ENCODE measurements at places on chromosomes 16 and 17.

GRCh38 chr16:78822509-78822908 lies 723.1 kb downstream of the WWOX start:
- DNase-seq = no peak

- DNase-seq = no peak
Observed at GRCh38 chr17:68461122-68461539, 3.8 kb upstream of the WIPI1 start.

- DNase-seq = no peak
Observed at GRCh38 chr17:20033415-20033814, 24.3 kb downstream of the SPECC1 start.

DNA sequence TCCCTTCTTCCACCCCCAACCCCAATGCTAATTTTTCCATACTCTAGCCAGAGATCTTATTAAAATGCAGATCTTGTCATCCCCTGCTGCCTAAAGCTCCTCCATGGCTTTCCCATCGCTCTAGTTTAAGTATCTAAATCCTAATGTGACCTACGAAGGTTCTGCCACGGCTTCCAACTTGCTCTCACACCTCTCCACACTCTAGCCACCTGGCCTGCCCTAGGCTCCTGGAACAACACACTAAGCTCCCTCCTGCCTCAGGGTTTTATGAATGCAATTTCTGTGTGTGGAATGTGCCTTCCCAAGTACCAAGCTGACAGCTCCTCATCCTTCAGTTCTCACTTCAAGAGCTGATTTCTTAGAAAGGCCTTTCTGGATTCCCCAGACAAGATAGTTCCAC lies 16.6 kb downstream of the NXPH3 start:
- DNase-seq = no peak

GRCh38 chr17:13194887-13195286 lies 177.1 kb upstream of the ELAC2 start:
- no peak for DNase-seq

DNA sequence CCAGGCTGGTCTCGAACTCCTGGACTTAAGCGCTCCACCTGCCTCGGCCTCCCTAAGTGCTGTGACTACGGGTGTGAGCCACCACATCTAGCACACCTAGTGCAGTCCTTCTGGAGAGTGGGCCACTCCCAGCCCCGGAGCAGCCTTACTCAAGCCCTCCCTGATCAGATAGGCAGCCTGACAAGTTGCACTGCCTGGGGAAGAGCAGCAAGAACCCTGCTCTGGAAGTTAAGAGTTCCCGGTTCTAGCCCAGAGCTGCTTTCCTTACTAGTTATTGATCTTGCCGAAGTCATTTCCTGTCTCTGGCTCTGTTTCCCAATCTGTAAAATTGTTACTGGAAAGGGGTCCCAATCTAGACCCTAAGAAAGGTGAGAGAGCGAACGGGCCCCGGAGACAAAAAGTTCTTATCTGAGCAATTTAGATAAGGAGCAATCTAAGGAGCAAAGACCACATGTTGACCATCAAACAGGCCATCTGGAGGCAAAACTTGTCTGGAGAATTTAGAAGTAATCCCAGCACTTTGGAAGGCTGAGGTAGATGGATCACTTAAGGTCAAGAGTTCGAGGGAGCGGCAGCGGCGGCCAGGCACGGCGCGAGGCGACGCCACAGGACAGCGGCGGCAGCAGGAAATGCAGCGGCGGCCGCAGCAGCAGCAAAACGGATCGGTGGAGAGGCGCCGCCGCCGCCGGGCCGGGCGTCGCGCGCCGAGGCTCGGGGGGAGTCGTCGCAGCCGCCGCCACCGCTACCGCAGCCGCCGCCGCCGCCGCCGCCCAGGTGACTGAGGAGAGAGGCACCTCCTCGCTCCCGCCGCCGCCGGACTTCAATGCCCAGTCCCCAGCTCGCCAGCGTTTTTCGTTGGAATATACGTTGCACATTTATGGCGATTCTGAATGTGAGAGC lies 4.3 kb upstream of the NAGLU start:
- DNase-seq = peak; percentile 65

DNA sequence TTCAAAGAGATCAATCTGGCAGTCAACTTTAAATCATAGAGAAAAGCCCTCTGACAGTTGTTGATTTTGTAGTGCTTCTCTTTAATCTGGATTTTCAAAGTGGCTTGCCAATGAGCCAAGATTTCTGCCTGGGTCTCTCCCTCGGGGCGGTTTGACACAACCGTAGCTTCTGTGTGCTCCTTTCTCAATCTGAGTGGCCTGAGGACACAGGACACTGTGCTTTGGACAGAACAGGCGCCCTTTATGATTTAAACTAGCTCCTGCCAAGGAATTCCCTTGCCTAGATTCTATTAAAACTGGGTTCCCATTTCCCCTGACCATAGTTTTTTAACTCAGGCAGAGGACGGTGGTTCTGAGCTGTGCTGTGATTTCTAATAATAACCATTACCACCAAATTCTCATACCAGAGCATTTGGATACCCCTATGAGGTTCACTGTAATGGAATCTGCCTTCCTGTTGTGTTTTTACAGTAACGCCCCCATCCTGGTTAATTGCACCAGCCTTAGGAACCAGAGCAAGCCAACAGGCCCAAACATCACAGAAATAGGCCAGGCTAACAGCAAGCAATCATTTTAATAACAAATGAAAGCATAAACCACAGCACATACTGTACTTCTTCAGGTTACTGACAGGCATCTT lies 4.0 kb downstream of the ZFHX3 start:
- DNase-seq = no peak

GRCh38 chr16:30651124-30652004 lies 604 bp downstream of the PRR14 start:
- DNase-seq = peak; percentile 84

DNA sequence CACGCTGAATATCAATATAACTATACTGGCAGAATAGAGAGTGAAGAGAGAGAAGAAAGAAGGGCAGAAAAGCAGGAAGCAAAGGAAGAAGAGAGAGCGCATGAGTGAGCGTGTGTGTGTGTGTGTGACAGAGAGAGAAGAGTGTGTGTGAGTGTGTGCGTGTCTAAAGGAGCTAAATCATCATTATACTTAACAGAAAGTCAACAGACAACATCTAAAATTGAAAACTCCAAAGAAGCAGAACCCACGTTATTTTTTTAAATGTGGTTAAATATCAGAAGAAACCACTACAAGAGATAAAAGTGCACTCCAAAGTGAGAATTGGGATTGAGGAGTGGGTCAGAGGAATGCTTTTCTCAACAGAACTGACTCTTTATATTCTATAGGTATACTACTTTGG lies 77.2 kb downstream of the BRIP1 start:
- peak; percentile 35 for DNase-seq

- peak; percentile 49 for DNase-seq
Observed at GRCh38 chr17:40325156-40326013, 16.4 kb downstream of the RARA start.

- DNase-seq = peak; percentile 52
Observed at GRCh38 chr16:67865318-67865717, 7.5 kb upstream of the EDC4 start.

GRCh38 chr17:75540923-75541503 lies 15.5 kb downstream of the LLGL2 start:
- no peak for DNase-seq

DNA sequence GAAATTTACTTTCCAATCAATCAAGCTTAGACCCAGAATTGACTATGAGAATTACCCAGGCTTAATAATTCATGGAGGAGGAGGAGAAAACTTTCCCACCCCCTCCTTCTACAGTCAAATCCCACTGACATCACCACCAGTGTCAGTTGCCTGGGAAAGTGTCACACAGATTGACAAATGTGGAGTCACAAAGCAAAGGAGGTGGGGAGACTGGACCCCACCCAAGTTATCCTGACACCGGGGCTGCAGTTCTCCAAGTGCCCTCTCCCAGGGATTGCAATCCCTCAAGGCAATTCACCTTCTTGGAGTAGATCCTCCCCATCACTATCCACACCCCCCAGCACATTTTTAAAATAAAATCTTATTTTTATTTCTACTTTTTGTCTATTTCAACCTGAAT lies 100.2 kb upstream of the CDH11 start:
- DNase-seq = no peak

GRCh38 chr17:80384078-80384960 lies 30.6 kb upstream of the ENDOV start:
- peak; percentile 19 for DNase-seq

GRCh38 chr16:23015580-23015979 lies 133.7 kb downstream of the USP31 start:
- DNase-seq = no peak

DNA sequence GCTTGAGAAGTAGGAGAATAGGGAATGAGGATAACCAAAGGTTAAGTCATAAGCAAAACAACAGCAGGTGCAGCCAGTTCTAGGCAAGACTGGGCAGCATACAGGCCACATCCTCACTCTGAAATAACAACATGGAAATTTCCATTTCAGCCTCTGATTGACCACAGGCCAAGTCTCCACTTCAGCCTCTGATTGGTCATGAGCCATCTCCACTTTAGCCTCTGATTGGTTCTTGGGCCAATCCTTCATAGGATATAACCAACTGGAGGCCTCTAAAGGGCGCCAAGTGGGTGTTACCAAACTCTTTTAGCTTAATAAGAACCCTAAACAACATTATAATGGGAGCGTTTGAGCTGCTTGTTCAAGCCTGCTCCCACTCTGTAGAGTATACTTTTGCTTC lies 512.0 kb downstream of the NPIPA7 start:
- no peak for DNase-seq

DNA sequence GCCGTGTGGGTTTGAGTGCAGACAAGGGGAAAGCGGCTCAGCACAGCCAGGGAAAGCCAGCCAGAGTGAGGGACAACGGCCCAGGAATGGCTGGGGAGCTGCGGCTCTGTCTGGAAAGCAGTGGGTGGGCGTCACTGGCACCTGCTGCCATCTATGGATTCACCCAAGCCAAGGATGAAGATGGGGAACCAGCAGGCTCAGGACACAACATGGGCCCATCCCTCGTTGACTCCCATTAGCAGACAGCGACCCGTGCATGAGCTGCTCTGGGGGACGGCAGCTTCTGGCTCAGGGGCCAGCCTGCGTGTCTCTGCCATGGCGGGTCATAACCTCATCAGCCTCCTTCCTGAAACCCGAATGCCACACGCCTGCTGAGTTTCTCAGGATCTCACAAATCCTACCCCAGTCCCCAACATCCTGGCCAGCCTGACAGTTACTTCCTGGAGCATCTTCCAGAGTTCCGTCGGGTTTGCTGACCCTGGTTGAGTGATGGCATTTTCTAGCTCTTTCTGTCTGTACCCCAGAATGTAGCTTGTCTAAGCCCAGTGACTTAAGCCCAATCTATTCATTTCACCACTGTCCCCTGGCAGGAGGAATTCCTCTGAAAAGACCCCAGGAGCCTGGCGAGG lies 50.7 kb downstream of the SLC7A5 start:
- no peak for DNase-seq

GRCh38 chr16:27432558-27432957 lies 30.6 kb downstream of the IL21R start:
- DNase-seq = no peak

Data from activated naive CD4-positive, alpha-beta T cell treated with anti-CD3 and anti-CD28 coated beads, Interleukin-2, amount 10 ng/mL, durations not matched to agents 7 days and 5 days (primary cell).